Muscle of back (tissue), 13 donors: ENCODE measurements at places on chromosomes 2 and 18. TPM values are rescaled to one million over a fixed set of nuclear protein-coding genes. Genes with fewer than 3 reads are reported as not detected.
A peak's percentile ranks its signal among the peaks of the same experiment; 100 is the strongest.

Gene MOGAT1
- polyA plus RNA-seq, result not detected

DNA sequence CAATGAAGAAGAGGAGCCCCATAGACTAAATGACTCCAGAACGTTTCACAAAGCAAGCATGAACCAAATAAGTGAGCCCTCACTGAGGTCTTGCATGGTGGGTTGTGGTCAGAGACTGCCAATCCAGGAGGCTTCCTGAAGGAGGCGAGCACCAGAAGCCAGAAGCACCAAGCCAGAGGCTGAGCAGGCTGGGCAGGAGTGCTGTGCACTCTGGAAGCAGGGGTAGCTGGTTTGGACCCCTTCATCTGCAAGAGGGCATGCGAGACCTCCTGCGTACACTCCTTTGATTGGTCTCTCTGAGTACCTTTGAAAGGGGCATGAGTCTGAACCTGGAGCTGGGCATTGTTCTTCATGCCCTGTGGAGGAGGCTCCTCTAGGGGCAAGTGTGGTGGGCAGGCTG lies 192.5 kb downstream of the HAUS1 start:
- DNase-seq, result no peak

DNA sequence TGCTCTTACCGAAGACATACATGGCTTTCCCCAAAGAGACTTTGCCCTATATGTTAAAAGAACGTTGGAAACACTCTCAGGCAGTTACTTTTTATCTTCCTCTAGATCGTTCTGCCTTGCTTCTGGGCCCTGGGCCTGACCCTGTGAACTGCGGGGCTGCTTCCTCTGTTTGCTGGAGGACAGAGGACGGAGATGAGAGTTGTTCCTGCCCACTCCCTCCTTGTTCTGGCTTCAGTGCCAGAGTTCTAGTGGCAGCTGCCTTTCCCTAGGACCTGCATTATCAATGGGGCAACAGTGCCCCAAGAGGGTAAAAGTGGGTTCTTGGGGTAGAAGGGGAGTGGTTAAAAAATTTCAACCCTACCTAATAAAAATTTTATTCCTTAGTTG lies 6.5 kb upstream of the FN1 start:
- DNase-seq, result no peak

DNA sequence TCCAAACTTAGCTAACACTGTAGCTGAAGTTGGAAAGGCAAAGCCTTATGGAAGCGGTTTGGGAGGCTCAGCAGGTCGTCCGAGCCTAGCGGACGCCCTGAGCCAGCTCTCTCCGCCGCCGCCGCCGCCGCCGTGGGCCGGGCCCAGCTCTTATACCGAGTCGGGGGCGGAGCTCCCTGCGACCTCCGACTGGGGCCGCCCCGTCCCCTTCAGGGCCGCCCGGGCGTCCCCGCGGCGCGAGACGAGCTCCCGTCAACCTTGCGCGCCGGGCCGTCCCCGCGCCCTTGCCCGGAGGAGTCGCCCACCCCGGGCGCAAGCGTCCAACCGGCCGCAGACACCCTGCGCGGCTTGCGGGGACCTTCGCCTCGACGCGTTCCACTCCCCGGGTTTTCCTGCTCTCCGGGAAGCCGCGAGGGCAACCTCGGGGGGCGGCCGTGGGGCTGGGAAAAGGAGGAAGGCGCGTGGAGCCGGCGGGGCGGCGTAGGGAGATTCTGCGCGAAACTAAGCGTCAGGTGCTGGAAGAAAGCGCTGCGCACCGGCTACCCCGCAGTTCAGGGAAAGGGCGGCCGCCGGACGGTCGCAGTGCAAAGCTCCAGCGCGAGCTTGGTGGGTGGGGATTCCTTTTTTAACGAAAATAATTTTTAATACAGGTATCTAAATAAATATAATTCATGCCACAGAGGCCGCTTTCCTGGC lies at the start of gene SLC40A1:
TSS of gene SLC40A1 (minus strand) at position 129 of the 696 bp plus-strand sequence. CDS start 326 bp downstream, outside the sequence.
- DNase-seq, result peak; percentile 75

Gene MRPL30
- 40.8 TPM for polyA plus RNA-seq

DNA sequence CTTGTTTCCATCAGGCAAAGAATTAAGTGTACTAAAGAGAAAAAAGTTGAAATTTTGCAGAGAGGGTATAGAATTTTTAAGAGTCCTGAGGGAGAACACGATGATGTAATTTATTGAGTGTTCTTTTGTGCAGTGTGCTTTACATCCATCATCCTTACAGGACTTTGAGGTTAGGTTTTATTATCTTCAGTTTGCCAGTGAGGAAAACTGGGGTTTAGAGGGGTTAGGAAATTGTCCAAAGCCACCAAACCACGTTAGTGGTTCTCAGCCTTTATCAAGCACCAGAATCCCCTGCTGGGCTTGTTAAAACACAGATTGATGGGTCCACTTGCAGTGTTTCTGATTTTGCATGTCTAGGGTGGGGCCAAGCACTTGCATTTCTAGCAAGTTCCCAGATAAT lies 277.5 kb downstream of the KCNS3 start:
- DNase-seq, result no peak

GRCh38 chr2:204226305-204226880 lies 289.8 kb downstream of the ICOS start:
- DNase-seq, result no peak

DNA sequence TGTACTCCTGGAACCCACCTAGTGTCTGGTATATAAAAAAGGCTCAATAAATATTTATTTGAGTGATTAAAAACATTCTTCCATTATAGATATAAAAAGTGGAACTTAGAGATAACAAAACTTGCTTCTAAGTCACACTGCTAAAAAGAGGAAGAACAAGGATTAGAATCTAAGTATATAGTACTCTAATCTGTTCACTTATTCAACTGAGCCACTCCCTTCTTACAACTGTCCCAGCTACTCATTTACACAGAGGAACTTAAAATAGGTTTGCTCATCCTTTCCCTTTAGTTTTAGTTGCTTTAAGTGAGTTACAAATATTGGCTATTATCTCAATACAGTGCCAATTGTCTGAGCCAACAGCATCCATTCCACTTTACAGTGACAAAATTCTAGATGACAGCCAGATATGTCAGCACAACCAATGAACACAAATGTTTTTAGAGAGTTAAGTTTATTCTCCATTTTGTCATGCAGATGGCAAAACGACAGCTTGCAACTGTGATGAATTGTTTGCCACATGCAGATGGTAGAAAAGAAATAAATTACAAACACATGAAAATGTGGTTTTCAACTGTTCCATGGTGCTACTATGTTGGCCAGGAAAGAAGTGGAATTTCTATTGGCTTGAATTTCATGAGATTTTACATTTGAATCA lies 280.7 kb upstream of the ZC3H15 start:
- DNase-seq, result peak; percentile 81

DNA sequence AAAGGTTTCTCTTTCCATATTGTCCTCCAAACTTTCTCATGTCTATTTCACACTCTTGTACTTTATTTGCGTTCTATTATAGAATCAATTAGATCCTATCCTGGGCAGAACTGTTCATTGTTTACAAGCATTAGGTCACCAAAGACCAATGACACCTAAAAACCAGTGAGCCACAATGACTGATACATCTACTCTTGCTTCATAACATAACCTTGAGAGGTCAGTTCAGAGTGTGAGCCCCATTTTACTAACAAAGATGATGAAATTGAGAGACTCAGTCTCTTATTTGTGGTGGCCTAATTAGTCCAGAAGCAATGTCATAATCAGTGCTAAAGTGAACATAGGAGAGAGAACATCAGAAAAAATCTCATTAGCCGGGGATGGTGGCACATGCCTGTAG lies 248.9 kb upstream of the RBBP8 start:
- DNase-seq, result no peak

Gene WNT10A
- 1.4 TPM for polyA plus RNA-seq

- DNase-seq, result no peak
Observed at GRCh38 chr2:142791335-142791734, 86.1 kb upstream of the KYNU start.

GRCh38 chr2:130353291-130354138 lies 2.3 kb upstream of the PTPN18 start:
- DNase-seq, result no peak

- DNase-seq, result peak; percentile 64
Observed at GRCh38 chr18:45664824-45665763, 49.8 kb downstream of the SLC14A2 start.

- DNase-seq, result peak; percentile 75
Observed at GRCh38 chr2:226794751-226795171, 4.9 kb downstream of the IRS1 start.

Gene UPP2
- not detected for polyA plus RNA-seq

Gene CABLES1
- polyA plus RNA-seq, result 8.0 TPM

DNA sequence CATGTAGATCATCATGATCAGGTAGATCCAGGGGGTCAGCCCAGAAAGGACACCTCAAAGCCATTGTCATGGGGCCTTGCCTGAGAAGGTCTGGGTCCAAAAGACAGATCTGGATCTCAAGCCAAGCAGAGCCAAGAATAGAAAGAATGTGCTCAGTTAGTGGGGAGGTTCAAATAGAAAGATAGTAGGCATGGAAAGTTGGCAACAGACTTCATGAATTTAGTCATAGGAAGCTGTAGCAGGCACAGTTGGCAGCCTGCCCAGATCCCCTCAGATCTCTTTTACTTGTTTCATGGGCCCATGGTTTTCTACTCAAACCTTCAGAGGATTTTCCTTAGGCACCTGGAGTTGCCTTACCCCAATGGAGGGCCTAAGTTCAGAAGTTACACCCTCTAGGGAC lies 767.0 kb downstream of the SLC4A3 start:
- no peak for DNase-seq

- DNase-seq, result no peak
Observed at GRCh38 chr18:58216071-58216481, 172.1 kb downstream of the NEDD4L start.

DNA sequence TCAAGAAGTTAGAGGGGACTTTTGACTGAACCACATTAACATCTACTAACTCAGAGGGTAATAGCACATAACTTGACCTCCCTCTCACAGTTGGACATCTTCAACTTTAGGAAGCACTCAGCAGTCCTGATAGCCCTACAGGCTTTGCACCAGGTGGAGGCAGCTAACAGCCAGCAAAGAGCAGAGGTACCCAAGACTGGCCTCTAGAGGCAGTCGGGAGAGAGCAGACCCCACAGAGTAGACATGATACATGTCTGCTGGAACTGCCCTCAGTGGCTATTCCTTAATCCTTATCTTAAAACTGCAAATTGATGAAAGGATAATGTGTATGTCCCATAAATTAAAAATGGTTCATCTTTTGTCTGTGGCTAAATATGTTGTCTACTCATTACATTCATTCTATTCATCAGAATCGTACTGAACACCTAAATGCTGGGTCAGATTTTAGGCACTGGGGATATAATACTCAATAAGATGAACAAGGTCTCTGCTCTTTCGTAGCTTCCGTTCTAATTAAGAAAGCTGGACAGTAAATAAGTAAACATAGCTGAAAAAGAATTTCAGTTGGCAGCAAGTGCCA lies 49.8 kb downstream of the CAB39 start:
- DNase-seq, result no peak

- DNase-seq, result peak; percentile 72
Observed at GRCh38 chr2:25822190-25823117, 55.8 kb downstream of the ASXL2 start.

Gene LHCGR
- 0.20 TPM for polyA plus RNA-seq

Gene ATRAID
- 89.8 TPM for polyA plus RNA-seq
